NCI-H1694 treated with DMSO at 0.1 percent for 48 hours (cell line): ENCODE measurements at places on chromosomes 6 and 20.

DNA sequence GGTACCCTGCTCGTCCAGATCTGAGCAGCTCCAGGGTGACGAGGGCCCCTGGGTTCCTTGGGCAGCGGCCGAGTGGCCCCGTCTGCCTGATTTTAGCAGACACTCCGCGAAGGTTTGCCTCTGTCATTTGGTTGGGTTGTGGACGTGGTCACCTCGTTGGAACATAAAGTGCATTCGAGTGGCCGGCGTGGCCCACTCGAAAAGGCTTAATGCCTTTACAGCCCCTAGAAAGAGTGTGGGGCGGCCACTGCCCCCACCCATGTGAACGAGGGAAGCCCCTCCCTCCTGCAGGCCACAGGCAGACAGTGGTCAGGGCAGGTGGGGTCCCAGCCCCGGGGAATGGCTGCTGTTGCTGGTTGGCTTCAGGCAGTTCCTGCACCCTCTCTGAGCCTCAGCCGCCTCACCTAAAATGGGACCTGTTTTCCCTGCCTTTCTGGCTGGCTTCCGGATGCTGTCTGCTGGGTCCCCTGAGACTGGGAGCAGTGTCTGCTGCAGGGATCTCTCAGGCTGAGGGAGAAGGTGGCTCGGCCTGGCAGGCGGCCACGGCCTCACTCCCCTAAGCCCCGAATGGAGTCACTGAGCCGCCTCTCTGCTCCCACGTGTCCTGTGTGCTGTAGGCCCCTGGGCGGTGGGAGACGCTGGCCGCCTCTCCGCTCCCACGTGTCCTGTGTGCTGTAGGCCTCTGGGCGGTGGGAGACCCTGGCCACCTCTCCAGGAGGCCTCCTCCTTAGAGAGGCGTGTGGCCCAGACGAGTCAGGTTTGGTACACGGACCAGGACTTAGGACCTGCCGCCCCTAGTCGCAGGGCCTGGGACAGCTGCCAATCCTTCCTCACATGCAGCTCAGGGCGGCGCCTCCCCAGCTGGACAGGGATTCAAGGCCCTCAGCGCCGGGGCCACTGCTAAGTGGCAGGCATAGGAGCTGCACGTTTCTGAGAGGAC is 233.0 kb downstream of the ERMARD start:
- no peak for DNase-seq

DNA sequence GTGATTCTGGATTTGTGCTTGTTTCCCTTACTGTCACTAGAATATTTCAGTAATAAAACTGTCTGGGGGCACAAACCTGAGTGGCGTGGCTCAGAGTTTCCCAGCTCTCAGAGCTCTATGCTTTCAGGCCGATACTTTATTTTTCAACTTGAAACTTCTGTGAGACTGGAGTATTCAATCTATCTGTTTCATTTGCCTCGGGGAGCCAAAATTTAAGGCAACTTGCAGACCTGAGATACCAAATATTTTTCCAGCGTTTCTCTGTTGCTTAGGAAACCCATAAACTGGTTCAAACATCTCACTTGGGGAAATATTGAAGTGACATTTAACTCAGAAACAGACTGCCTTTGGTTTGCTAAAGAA is 74.7 kb downstream of the SOBP start:
- DNase-seq = no peak

DNA sequence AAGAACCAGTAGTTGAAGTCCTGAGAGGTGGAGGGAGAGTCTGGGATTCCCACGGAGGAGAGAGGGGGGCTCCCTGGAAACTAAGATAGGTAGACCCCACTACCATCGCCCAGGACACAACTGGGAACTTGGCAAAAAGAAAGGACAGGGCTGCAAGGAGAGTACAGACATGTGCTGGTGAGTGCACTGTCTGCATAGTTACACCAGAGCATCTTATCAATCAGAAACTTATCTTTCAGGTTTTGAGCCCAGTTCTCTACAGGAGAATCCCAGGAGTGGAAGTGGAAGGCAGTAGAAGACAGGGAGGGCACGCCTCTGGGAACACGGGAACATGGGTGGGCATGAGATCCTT is 12.2 kb downstream of the NFKBIL1 start:
- no peak for DNase-seq

- DNase-seq = no peak
Measured at GRCh38 chr20:38537176-38537575, 43.8 kb upstream of the ADIG start.

- peak; percentile 38 for DNase-seq
Measured at GRCh38 chr20:50034567-50035180, 51.9 kb downstream of the SNAI1 start.

GRCh38 chr6:45892696-45893245 is 122.9 kb downstream of the CLIC5 start:
- DNase-seq = no peak

DNA sequence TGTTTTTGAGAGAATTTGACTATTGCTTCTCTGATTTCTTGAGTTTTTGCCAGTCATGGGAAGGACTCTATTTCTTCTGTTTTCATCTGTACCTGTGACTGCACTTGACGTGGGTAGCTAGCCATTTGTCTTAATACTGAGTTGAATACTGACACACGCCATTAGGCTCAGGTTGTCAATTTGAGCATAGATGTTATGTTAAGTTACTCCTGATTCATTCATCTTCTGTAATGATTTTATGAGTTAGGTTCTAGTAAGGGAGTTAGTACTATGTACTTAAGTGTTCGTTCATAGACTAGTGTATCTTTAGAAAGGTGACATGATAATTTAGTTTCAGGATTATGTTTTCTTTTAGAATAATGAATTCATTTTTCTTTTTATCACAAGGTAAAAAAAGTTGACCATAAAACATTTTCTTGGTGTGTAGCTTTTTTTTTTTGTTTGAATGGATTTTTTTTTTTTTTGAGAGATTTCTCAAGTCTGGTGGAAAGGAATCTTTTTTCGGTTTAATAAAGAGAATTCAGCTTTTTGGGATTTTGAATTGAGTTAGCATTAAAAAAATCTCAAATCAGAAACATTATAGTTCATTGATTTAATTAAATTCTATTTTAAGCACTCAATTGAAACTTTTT is 1.7 kb downstream of the AFDN start:
- DNase-seq = peak; percentile 20

- DNase-seq = no peak
Measured at GRCh38 chr6:2755456-2755855, 4.7 kb upstream of the MYLK4 start.

DNA sequence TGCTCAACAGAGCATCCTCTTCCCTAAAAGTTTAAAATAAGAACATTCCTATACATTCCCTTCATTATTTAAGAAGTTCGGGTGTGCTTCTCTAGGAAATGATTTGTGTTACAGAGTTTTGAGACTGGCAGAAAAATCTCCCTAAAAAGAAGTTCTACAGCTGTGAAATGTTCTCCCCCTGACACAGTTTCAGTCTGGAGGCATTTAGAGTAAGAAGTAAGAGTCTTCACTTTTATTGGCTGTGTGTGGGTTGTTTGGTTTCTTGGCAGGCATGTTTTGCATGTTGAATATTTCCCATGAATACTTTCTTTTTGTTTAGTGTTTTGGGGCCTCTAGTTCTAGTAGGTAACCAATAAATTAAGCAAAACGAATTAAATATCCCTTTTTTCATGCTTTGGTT is 195.9 kb downstream of the TENT5A start:
- DNase-seq = no peak

DNA sequence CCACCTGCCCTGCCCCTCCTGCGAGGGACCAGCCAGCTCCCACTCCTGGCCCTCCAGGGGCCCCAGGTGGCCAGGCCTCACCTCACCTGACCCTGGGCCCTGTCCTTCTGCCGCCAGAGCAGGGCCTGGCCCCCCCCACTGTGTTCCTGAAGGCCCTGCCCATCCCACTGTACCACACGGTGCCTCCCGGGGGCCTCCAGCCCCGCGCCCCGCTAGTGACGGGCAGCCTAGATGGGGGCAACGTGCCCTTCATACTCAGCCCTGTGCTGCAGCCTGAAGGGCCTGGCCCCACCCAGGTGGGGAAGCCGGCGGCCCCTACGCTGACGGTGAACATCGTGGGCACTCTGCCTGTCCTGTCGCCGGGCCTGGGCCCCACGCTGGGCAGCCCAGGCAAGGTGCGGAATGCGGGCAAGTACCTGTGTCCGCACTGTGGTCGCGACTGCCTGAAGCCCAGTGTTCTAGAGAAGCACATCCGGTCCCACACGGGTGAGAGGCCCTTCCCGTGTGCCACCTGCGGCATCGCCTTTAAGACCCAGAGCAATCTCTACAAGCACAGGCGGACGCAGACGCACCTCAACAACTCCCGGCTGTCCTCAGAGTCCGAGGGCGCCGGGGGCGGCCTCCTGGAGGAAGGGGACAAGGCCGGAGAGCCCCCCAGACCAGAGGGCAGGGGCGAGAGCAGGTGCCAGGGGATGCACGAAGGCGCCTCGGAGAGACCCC is 27.6 kb downstream of the ZNF831 start:
- no peak for DNase-seq

- no peak for DNase-seq
Measured at GRCh38 chr6:128492386-128492785, 28.0 kb downstream of the PTPRK start.

DNA sequence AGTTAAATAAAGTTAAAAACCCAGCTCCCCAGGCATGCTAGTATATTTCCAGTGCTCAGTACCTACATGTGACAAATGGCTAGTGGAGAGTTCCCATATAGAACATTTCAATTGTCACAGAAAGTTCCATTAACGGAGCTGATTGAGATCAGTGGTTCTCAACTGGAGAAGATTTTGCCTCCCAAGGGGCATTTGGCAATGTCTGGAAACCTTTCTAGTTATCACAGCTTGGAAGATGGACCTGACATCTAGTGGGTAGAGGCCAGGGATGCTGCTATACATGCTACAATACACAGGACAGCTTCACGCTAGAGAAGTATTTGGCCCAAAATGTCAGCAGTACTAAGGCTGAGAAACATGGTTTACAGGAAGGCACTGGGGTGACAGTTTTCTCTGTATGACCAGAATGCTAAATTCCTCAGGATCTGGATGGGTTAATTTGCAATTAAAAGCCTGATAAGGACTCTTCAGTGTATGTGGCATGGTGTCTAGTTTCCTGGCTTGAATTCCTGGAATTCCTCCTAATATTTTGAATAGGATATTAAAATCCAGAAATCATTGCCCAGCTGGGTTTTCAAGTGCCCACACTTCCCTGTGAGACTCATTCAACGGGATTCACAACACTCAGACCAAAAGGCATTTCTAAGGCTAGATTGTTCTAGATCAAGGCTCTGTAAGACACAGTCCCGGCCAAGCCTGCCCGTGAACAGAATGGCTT is 84.7 kb upstream of the SALL4 start:
- DNase-seq = no peak

DNA sequence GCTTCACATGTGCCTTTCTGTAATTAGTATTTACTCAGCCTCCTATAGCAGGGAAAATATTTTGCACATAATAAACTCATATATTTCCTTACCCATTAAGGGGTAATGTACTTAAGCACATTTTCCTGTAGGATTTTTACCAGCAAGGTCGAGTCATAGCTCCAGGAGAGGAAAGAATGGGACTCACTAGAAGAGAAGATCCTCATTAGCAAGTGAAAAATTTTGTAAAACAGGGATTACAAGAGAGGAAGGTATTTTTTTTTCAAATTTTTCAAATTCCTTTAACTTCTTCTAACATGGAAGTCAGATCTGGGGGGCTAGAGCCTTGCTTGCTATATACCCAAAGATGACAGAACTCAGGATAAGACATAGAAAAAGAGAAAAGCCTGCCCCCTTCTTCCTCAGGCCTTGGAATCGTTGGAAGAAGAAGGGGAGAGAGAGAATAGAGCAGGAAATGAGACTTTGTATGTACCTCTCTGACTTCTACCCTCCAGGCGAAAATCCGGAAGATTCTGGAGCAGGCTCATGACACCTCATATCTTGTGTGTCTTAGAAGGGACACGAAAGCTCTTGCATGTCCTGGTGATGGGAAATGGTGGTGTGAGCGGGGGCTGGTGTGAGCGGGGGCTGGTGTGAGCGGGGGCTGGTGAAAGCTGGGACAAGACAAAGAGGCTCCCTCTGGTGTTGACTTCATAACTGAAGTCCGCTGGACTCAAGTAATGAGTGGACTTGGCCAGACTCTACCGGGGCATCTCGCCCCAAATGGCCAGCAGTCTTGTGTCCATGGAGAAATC is 256.9 kb upstream of the PLCB4 start:
- no peak for DNase-seq

DNA sequence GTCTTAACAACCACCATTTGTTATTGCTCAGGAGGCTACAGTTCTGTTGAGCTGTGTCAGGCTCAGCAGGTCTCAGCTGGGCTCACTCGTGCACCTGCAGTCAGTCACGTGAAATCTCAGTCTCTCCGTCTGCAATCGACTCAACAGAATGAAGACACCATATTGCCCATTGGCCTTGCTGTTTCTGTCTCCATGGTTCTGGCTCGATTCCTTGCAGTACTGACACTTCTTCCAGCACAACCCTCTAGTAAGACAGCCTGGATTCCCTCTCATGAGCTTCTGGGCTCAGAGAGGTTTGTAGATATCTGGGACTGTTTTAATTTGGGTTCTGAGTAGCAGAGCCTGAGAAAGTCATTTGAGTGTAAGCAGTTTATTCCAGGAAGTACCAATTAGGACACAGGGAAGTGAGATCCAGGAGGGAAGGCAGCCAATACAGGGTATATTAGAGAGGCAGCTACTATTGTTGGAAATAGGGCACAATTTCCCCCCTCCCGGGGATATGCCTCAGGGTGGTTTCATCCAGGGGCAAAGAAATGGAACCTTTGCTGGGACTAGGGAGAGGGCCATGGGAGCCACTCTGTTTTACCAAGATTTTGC is 87.4 kb upstream of the RALGAPA2 start:
- DNase-seq = no peak

DNA sequence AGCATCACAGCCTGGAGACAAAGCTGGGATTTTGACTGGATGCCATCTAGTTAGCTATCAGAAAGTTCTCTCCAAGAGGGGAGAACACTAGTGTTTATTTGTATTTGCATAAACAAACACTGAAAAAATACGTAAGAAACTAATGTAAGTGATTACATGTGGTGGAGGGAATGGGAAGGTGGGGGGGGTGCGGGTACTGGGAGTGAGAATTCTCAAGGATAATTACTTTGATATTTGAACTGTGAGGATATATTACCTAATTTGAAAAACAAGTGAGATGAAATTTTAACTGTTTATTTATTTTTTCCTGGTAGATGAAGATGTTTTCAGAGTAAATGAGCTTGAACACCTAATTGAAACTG is 54.7 kb downstream of the VEGFA start:
- DNase-seq = no peak

DNA sequence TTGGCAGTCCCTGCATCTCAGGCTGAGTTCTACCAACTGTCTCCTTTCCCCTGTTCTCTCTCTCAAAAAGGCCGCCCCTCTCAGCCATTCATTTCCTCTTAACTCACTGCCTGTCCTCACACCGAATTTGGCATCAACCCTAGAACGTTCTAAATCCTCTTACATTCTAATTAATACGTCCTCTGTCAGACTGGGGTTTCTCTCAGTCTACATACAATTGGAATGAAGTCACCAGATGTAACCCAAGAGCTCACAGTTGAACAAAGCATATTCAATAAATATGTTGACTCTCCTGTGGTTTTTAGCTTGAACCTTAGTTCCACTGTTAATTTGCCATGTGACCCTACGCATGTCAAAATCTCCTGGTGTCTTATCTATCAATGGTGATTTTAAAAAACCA is 269.6 kb downstream of the CLIC5 start:
- no peak for DNase-seq

- peak; percentile 26 for DNase-seq
Measured at GRCh38 chr20:51541189-51542032, 1.1 kb downstream of the NFATC2 start.
